Nephron progenitor cell (in vitro differentiated cells): ENCODE measurements at places on chromosomes 6 and 20.
A peak's percentile ranks its signal among the peaks of the same experiment; 100 is the strongest.

- DNase-seq = no peak
These were observed 39.6 kb upstream of the CD93 start for GRCh38 chr20:23125625-23126191.

DNA sequence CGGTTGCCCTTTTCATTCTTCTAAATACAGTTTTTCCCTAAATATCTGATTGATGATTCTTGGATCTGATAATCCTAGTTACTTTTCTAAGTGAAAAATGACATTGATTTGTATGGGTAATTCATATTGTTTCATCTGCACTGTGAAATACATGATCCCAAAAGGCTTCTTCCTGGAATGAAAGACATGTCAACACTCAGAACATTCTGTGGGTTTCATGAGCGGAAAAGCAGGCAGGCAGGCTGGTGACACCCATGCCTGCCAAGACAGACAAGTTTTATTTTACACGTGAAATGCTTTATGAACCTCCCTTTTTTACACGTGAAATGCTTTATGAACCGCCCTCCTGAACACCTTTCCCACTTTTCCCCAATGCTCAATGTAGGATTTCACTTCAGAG lies 105.0 kb downstream of the PRKN start:
- no peak for DNase-seq

DNA sequence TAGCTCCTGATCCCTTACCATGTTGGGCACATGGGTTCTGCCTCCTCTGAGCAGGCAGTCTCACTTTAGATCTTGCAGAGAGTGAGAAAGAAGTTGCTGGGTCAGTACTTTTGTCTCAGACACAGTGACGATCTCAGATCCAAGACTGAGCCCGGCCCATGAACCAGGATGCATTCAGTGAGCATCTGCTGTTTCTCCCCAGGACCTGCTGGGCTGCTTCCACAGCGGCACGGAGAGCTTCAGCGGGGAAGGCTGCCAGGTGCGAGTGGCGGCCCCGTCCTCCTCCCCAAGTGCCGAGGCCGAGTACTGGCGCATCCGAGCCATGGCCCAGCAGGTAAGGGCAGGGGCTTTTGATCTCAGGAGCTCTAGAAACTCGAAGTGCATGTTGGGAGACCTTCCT lies 53.9 kb upstream of the SMIM28 start:
- no peak for DNase-seq

DNA sequence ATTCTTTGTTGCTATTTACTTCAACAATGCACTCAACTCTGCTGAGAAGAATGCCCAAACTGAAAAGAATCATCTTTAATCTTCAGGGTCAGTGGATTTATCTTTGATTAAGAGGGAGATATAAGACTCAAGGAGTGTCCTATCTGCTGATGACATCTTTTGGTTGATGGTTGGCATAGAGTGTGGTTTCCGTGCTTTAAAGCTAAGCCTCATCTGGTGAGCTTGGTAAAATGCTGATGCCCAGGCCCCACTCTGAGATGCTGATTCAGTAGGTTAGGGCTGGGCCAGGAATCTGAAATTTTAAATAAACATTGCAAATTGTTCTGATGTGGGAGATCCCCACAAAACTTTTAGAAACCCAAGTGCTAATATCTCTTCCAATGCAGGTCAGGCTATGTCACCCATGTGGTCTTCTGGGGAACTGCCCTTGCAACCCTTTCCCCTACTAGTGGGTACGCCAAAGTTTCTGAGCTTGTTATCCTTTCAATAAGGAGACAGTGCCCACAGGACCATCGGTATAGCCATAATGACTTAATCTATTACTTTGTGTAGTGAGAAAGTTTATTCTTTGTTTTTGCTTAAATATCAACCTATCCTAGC lies 68.5 kb upstream of the ARMH2 start:
- no peak for DNase-seq

DNA sequence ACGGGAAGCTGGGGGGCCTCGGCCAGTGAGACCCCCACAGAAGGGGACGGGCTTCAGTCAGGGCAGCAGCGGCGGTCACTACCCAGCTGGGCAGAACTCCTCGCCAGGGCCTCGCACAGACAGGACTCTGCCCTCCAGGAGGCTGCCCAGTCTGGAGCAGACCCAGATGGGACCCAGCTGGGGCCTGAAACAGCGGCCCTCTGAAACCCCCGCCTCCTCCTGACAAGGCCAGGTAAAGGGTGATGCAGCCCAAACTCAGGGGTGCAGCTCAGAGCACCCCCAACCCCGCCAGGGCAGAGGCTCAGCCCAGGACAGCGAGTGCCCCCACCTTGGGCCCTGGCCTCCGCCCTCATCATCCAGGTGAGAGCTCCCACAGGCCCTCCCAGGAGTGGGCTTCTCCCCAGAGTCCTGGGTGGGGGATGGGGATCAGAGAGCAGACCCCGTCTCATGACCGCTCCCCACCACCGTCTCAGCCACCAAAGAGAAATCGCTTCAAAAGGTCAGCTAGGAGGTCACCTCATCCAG lies 2.2 kb downstream of the EEF1A2 start:
- no peak for DNase-seq

- DNase-seq = peak; percentile 28
These were observed 126.7 kb downstream of the UNC5CL start for GRCh38 chr6:40912158-40912946.

GRCh38 chr6:158655569-158656450 lies 6.0 kb downstream of the SYTL3 start:
- DNase-seq = no peak

DNA sequence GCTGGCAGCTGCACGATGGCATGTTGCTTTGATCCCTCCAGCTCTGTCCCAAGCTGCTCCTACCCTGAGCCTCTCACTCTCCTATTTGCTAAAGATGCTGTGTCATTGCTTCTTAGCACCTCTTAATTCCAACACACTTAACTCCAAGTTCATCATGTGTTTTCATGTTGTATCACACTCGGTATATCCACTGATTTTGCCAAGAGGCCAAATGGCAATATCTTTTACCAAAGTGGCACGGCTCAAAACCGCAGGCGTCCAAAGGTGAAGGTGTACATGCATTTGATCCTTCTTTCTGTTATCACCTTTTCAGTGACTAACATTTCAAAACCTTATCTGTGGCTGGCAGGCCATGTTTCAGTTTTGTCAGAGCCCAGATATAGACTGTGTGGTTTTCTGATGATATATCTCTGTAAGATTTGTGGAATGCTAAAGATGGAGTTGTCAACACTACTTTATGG lies 217.0 kb downstream of the TBX18 start:
- DNase-seq = no peak

DNA sequence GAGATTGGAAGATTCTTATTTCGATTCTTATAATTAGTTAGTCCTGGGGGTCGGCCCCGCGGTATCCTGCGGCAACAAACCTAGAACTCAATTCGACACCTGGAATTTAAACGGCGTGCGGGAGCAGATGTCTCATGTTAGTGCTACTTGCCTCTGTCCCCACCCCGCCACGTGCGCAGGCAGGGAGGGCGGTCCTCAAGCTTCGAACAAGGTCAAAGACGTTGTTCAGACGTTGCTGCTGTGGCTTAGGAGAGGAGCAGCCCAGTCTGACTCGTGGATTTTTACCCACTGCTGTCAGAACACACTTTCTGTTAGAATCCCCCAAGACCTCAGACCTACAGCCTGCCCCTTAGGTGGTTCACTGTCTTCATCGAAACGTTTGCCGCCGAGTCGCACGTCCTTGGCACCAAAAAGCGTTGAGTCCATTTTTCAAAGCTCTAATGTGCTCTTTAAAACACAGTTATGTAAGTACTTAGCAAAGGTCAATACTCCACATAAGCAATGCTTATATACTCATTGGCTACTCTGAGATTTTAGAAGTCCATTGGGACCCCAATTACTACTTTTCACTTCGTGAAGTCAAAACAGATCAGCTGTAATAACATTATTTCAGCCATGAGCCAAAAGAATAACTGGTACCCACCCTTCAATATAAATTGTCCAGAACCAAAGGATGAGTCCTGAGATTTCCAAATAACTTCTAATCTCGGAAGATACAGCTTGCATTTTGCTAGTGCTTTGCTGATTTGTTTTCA lies 2.7 kb upstream of the C6orf62 start:
- no peak for DNase-seq

DNA sequence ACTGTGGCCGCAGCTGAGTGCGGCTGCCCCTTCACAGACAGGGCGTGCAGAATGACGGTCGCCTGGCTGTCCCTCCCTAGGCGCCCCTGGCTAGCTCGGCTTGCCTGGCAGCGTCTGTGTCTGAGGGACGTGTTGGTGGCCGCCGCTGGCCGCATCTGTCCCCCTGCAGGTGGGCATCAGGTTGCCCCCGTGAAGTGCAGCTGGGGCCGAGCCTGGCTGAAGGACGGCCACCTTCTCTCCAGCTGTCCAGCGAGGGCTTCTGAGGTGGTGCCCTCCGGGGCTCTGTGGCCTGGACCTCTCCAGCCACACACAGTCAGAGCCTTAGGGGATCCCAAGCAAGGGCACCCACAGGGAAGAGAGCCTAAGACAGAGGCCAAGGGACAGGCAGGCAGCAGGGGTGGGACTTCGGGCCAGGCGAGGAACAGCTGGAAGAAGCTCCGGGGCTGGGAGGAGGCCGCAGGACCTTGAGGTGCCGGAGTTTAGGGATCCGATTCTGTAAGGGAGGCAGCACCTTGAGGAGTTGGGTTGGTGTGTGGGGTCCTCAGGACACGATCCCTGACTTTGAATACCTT lies 89.0 kb upstream of the EPB41L1 start:
- no peak for DNase-seq

DNA sequence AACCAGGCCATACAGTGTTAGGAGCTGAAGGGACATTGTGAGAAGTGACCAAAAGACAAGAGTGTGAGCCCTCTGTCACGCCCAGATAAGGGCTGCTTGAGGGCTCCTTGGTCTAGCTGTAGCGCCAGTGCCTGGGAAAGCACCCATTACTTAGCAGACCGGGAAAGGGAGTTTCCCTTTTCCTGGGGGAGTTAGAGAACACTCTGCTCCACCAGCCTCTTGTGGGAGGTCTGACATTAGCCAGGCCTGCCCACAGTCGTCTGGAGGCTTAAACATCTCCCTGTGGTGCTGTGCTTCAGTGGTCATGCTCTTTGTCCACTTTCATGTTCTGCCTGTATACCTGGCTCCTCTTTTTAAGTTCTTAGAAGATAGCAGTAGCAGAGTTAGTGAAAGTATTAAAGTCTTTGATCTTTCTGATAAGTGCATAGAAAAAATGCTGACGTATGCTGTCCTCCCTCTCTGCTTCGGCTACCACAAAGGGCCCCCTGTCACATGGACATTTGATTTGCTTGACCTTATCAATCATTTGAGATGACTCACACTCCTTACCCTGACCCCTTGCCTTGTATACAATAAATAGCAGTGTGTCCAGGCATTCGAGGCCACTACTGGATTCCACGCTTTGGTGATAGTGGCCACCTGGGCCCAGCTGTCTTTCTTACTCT lies 201.5 kb upstream of the ECI2 start:
- no peak for DNase-seq

DNA sequence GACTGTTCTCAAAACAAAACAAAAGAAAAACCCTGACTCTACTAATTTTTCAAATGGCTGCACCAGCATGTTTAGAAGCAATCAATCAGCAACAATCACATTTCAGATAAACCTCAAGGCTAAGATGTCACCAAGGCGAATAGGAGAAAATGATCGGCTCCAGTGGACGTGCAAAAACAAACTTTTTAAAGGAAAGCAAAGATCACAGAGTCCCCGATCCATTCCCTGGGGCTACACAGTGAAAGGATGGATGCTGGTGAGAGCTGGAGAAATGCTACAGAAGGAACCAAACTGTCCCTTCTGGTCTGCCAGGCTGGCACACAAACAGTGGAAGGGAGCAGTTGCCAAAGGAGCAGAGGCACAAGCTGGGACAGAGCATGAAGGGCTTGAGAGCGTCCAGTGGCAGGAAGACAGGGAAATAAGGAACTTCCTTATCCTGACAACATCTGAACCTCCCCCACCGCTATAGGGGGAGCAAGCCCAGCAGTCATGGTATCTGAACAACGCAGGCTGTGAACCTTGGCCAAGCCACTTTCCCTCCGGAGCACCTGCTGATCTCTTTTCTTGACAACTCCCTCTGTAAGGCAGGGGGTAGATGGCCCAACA lies 73.7 kb upstream of the HIVEP1 start:
- DNase-seq = peak; percentile 34

DNA sequence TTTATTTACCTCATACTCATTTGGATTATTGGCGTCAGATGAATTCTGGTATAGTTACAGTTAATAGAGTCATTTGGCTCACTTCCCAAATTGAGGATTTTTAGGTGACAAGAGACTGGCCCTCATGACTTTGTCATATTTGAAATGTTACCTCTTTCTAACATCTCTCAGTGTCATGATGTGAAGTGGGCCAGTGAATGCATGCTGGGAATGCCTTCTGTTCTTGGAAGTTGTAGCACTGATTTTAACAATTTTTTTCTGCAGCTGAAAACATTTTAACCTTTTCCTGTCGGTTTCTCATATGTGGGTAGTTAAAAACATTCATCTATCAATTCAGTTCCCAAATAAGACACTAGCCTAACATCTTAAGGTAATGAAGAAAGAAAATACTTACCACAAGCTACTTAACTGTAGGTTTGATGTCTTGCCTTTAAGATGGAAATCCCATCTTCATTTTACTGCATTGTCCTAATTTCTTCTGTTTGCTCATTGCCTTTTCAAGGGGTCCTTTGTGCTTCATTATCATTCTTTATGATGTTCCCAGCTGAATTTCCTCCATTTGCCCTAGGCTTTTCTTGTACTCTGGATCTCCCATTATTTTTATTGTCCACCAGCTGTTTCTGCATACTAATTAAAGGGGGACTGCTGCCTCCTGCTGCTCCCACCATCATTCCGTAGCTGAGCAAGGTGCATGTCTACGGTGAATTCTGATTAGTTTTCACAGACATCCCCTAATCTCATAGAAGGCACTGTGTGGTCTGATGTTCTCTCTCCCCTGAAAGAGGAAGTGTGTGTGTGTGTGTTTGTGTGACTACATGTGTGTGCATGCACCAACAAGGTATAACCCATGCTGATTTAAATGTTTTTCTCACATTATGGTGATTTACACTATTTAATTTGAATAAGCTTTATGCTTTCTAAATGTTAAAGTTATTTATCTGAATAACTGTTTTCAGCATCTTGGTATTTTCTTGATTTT lies 109.5 kb downstream of the B3GAT2 start:
- no peak for DNase-seq

DNA sequence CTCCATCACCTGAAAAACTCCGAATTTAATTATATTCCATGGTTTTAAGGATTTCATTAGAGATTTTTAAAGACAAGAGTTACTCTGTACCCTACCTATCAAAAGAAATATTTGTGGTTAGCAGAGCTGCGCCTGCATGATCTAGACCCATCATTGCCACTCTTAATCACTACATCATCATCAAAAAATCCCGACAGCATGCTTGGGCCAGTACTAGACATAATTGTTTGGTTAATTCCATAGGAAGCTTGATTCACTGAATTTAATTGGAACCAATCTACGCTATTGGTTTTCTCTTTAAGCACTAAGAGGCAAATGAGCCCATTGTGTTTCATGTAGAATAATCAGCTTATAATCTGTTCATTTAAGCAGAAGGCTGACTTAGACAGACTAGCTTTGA lies 33.4 kb upstream of the RNF217 start:
- no peak for DNase-seq

- DNase-seq = no peak
These were observed 55.5 kb upstream of the THEMIS start for GRCh38 chr6:127956260-127956888.

DNA sequence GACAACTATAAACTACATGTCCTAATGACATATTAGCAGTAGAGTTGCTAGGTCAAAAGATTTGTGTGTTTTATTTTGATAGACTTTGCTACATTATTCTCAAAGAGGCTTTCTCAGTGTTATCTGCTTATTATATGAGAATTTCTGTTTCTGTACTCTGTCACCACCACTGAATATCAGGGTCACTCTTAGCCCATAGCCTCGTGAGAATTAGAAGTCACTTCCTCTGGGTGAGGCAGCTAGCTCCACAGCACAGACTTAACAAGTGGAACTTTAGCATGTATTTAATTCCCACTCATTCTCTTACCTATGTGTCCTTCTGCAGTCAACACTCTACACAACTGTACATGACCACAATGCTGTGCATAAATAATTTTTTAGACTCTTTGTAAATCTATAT lies 6.7 kb downstream of the PHACTR2 start:
- no peak for DNase-seq
